ENCODE measurements at places on chromosomes 11 and 22.

- DNase-seq = peak; percentile 5
Measured at GRCh38 chr11:21511835-21512440, 680.9 kb upstream of the ANO5 start.

- DNase-seq = no peak
Measured at GRCh38 chr22:19681863-19682245, 32.4 kb upstream of the SEPTIN5 start.

DNA sequence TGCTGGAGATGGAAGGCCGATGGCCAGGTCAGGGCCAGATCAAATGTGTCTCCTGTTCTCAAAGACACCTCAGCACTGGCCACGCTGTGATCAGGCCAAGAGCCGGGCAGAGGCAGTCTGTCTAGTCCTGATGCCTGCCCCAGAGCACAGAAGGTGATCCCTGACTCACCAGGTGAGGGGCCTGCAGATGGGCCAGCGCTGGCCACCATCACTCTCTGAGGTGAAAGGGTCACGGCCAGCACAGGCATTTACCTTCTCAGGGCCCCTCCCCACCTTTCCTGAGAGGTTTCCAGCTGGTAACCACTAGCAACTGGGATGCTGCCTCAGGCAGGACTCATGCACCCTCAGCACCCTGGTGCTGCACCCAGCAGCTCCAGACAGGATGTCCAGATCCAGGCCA lies 2.9 kb downstream of the SBF1 start:
- no peak for DNase-seq

DNA sequence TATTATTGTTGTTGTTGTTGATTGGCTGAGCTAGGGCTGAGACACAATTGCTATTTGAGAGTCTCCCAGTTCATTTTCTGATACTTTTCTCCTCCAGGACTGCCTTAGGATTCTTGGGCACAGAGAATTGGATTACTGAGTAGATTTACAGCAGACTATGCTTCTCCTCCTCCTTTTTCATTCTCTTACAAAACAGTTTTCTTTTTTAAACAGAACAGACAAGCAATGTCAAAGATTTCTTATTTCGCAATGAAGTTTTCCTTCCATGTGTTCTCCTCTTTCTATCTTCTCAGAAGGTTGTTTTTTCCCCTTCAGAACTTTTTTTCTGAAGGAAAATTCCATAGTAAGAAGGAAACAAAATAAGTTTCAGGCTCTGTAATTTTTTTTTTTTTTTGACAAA lies 19.8 kb upstream of the TIMP3 start:
- DNase-seq = peak; percentile 44

DNA sequence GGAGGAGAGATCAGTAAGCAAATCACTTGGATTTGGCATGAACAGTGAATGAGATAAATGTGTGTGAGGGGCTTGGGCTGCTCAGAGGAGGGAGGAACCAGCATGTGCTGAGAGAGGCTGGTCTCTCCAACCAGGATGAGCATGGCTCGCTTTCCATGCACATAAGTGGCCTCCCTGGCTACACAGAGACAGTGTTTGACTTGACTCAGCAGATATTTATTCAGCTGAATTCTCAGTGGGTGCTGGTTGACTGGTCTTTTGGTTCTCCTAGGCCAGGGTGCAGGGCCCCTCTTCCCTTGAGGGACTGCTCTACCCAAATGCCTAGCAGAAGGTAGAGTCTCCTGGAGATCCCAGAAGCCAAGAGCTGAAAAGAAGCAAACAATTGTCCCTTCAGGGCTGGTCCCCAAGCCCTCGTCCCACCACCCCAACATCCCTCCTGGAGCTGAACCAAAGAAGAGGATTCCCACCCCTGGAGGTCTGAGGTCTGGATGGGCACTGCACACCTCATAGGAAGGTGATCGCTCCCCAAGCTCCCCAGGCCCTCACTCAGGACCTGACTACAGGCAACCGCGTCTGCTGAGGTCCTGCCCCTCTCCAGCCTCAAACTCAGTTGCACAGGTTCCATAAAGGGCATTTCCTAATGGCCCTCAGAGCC lies 3.3 kb upstream of the TRIM29 start:
- peak; percentile 1 for DNase-seq

GRCh38 chr22:36776722-36777121 lies 803 bp upstream of the IFT27 start:
- DNase-seq = no peak

DNA sequence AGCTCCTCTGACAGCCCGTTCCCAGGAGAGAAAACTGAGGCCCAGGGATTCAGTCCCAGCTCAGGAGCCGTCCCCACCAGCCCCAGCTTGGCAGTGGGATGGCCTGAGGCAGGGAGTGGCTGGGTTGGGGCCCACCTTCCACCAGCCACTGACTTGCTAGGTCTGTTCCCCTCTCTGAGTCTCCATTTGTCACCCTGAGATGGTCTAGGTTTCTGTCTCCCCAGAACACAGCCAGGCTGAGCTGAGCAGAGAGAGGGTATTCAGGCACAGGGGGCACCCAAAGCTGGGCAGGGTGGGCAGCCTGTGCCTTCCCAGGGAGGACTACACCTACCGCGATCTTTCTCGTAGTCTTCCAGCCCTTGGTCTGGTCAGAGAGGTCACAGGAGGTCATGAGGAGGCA lies 95.7 kb downstream of the PDE2A start:
- DNase-seq = no peak

DNA sequence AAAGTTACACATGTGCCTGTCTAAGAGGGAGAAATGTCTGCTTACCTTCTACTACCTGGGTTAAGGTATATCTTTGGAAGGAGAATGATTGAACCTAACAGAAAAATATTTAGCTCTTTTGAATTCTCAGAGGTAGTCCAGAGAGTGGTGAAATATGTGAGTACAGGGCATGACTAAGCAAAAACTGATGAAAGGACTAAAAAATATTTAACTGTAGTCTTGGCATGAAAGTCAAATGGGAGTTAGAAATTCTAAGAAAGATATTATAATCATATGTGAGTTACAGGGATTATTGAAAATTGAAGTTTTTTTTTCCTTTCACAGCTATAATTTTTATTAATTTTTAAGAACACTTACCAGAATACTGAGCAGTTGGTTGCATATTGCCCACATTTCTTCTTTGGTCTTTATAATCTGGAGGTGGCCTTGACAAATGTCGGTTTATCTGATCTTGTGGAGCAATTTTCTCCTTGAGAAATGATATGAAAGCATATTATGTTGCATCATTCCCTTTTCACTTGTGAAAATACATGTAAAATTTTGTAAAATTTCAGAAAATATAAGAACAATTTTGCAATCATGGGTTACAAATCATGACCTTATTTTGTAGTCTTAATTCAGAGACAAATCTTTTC lies 61.4 kb upstream of the MTMR2 start:
- peak; percentile 26 for DNase-seq

GRCh38 chr11:130391711-130392110 lies 36.7 kb downstream of the ADAMTS8 start:
- no peak for DNase-seq

DNA sequence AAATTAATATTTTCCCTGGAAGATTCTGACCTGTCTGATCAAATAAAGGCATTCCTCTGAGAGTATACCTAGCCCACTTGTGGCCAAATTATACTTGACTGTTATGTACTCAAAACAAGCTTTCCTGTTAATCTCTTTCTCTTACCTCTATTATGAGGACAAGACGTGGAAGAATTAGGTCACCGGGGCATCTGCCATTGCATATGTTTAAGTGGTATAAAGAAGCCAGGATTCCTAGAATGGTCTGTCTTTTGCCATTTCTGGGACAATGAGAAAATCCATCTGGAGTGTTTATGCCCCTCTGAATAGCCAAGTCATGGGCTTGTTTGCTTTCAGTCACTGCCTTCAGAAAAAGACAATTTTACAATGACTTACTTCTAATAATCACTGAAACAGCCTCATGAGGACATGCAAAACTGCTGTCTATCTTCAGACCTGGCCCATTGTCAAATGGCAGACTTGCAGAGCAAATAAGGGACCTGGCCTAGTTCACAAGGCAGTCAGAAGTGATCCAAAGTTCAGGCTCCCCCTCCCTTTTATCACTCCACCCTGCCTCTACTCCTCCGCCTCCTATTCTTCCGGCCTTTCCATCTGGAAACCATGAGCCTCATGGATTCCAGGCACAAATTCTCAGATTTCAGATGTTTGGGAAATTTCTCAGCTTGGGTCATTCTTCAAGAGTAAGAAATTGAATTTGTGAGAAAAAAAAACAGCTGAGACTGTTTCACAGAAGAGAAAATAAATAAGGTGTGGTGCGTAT lies 128.1 kb upstream of the LDLRAD3 start:
- DNase-seq = peak; percentile 52

DNA sequence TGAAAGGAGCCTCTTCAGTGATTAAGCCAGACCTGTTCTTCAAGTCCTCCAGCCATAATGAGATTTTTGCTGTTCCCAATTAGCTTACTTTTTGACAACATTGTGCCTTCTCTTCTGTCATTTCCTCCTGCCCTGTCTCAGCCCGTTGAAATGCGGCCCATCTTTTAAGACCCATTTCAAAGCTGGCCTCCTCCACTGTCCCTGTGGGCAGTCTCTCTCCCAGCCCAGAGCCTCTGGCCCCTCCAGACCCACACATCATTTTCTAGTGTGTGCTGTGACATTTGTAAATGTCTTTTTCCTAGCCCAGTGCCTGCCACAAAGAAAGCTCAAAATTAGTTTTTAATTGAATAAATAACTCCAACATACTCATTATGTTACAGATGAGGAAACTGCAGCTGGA lies 70.9 kb downstream of the BUD13 start:
- DNase-seq = no peak

DNA sequence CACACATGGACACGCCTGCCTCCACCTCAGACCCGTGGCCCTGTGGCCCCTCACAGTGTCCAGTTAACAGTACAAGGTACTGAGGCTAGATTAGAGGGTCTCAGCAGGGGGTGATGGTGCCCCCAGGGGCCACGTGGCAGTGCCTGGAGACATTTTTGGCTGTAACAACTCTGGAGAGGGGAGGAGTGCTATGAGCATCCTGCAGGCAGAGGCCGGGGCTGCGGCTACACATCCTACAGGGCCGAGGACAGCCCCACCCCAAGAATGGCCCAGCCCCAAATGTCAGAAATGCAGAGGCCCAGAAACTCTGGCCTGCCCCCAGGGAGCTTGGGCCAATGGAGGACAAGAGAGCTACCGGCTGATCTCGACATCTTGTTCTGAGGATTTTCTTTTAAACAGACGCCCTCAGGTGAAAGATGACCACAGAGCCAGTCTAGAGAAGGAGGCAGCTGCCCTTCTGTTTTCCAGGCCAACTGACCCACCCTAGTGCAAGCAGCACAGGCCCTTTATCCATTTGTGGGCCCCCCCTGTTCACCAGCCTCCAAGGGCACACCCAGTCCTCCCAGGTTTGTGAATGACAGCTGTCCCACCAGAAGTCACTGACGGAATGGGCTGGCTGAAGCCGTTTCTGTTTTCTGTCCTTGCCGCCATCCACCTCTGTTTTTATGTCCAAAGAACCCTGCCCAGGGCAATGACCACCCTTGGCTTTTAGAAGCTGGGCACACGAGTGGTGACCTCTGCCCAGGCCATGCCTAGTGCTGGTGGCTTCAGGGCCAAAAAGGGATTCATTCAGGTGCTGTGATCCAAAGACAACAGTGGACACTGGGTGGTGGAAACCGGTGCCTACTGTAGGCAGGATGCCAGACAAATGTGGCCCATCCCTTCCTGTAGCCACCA lies 85.2 kb upstream of the LINC01488 start:
- DNase-seq = no peak

DNA sequence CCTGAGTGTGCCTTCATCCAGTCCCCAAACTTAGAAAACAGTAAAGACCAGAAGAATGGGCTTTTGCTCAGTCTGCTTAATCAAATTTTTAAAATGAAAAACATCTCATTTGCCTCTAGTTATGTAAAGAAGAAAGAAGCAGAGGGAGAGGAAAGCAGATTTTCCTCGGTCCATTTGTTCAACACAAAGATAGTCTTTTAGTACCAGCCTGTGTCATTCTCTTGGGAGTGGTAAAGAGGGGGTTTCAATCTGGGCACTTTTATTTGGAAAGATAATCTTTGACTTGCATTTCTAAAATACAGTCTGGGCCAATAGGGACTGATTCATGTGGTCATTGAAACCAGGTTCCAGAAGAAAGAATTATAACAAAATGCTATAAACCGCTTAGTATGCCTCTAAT lies 29.5 kb downstream of the KREMEN1 start:
- no peak for DNase-seq

GRCh38 chr11:14423633-14424032 lies 64.7 kb upstream of the RRAS2 start:
- no peak for DNase-seq

- DNase-seq = peak; percentile 96
Measured at GRCh38 chr11:32892355-32893092, at the start of gene QSER1. Gene QSER1, plus strand, starts transcription at chr11:32892811. Its CDS starts 315 bp downstream, at chr11:32893126.

DNA sequence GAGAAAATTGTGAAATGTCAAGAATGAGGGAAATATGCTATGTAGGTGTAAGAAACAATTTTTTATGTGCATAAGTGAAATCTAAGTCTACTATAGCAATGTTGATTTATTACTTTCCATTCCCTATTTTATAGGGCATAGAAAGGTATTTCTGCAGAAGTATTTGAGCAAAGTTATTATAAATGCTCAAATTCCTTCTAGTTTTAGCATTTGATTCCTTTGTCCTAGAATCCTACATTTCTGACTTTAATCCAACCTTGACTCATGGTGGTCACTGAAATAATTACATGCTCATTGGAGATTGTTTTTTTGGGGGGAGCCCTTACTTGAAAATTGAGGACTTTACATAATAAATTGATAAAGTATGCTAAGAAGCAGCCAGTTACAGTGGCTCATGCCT lies 716.6 kb upstream of the LUZP2 start:
- peak; percentile 8 for DNase-seq

- peak; percentile 13 for DNase-seq
Measured at GRCh38 chr11:36312611-36313472, 16.8 kb downstream of the PRR5L start.

DNA sequence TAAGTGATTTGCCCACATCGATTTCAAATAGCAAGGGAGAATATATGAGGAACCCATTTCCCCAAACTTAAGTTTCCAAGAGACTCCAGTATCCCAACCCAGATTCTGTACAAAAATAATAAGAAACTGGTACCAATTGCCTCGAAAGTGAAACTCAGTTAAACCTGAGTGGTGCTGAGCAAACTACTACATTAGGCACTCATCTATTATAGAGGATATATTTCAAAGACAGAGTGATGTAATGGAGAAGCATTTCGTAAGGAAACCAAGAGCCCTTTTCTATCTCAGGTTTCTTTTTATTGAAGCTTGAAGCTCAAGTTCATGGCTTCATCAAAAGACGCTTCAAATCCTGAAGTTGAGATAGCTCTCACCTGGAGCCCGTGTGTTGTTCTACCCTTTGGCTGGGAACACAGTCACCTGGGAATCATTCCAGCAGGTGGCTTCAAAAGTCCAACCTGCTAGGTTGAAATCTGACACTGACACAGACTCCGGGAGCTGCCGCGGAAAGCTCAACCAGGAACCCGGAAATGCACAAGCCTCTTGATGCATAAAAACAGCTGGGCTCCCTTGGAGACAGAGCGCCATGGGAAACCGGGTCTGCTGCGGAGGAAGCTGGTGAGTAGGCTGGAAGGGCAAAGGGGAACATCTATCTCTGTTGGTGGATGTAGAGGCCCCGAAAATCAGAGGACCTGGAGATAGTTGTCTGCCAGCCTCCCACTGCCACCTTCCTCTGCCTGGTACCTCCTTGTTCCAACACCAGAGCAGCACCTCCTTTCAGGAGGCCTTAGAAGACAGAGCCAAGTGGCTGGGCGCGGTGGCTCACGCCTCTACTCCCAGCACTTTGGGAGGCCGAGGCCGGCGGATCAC lies at the start of gene C11orf52:
TSS of gene C11orf52 (plus strand) at position 524 of the 867 bp plus-strand sequence. CDS start at position 584, 60 bp downstream.
- DNase-seq = peak; percentile 31

- DNase-seq = no peak
Measured at GRCh38 chr22:49946612-49947295, 13.8 kb upstream of the PIM3 start.

- DNase-seq = no peak
Measured at GRCh38 chr11:134267461-134267860, 8.7 kb upstream of the GLB1L3 start.

Data from GM03348 (cell line).